ENCODE measurements at places on chromosomes 2 and 18.
A peak's percentile ranks its signal among the peaks of the same experiment; 100 is the strongest.

- no peak for DNase-seq
Observed at GRCh38 chr2:42138163-42139015, 30.8 kb upstream of the EML4 start.

GRCh38 chr2:190575263-190575662 is 40.7 kb upstream of the NEMP2 start:
- no peak for DNase-seq

GRCh38 chr2:65550246-65550645 is 117.8 kb upstream of the SPRED2 start:
- DNase-seq = no peak

GRCh38 chr2:187435756-187436155 is 12.3 kb downstream of the CALCRL start:
- DNase-seq = no peak

DNA sequence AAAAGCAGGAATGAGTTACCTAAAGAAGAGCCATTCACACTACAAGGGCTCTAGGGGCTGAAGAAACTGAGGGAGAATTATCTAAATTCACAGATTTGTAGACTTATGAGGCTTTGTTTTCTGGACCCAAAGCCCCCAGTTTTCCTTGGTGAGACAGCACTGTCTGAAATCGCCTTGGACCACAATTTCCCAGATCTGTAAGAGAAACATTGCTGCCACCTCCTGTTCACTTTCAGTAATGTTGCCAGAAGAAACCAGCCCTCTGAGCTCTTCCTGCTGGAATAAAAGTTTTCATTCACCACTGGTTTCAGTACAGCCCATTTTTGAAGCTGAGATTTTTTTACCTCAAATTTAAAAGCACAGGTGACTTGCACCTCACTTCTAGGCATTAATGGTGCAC is 169.2 kb downstream of the CDH20 start:
- DNase-seq = peak; percentile 64

DNA sequence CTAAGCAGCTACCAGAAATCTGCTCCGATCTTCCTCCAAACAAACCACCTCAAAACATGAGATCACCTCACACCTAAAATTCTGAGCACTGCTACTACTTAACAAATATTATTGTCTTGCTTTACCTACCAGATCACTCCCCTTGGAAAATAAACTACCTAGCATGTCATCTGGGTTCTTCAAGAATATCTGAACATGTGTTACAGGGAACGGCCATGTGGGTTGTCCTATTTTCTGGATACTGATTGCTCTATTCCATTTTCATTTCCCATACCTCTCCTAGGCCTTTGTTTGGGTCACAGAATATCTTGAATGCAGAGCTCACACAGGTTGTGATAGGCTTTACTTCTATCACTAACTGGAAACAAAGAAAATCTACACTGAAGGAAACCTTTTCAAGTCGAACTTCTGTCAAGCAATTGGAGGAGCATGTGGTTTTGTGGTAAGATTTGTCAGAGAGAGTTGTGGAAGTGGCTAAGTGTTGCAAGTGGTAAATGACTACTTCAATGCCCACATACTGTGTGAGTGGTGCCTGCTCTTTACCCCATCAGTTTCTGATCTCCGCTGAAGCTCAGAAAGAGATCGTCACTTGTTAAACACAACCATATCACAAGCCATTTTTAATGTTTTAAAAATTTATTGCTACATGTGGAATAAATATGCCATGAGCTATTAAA is 739.1 kb upstream of the ZEB2 start:
- DNase-seq = no peak

GRCh38 chr2:236078297-236079255 is 89.6 kb downstream of the GBX2 start:
- no peak for DNase-seq

All from NCI-H1694 treated with DMSO at 0.1 percent for 48 hours (cell line).